ENCODE measurements at places on chromosomes 4 and X.
A peak's percentile ranks its signal among the peaks of the same experiment; 100 is the strongest.

DNA sequence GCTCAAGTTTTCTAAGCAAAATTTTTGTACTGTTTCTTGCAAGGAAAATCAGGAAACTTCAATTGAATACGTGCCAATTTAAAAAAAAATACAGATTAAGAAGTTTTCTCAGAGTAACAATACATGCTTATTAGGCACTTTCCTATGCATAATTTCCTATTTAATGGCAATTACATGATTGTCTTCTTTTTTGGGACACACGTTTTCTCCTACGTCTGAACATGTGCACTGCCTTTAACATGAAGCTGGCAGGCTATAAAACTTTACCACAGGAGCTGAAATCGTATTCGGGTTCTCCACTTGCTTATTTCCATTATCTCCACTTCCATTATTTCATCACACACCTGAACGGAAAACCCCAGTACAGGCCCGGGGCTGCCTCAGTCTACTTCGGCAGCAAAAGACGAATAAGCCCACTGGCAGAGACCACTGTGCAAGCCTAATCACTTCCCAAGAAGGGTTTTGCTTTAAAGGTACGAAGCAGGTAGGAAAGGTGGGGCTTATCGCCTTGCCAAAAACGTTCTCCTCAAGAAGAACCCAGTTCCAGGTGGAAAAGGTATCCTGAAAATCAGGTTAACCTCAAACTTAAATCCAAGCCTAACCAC is 575 bp downstream of the RCHY1 start:
- DNase-seq: no peak

- DNase-seq: no peak
These were observed 7.7 kb downstream of the TLR7 start for GRCh38 chrX:12874581-12874980.

- peak; percentile 19 for DNase-seq
These were observed 24.7 kb upstream of the PBDC1 start for GRCh38 chrX:76148041-76148665.

GRCh38 chrX:100593581-100593980 is 8.8 kb downstream of the TNMD start:
- no peak for DNase-seq

GRCh38 chr4:107987916-107988762 is 1.6 kb upstream of the HADH start:
- DNase-seq: no peak

- DNase-seq: no peak
These were observed 27.1 kb downstream of the CENPE start for GRCh38 chr4:103171006-103171405.

DNA sequence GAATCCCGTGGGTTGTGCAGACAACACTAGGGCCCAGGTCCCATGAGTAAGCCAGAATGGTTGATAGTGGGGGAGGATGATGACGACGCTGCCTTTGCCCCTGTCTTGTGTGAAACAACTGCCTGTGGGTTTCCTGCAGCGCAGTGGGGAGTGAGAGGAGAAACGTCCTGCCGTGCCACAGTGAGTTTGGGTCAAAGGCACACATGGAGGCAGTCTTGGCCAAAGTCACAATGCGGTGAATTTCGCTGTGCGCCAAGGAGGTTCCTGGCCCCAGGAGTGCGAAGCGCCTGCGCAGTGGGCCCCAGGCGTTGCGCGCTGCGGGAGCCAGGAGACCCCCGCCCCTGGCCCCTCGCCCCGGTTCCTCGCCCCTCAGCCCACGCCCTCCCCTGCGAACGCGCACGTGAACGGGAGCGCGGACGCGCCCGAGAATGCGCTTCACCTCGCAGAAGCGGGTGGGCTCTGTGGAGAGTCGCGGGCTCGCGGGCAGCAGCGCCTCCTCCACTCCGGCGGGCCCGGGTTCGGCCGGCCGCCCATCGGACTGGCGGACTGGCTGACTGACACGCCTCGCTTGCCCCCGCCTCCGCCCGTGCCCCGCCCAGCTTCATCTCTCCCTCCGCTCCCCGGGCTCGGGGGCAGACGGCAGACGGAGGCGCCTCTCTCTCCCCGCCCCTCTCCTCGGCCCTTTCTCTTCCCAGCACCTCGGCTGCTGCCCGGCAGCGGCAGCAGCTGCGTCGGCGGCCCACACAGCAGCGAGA is at the start of gene NUDT10:
Gene NUDT10 (plus strand): TSS at position 635 of the 755 bp plus-strand sequence. CDS start 144 bp downstream, outside the sequence.
- no peak for DNase-seq

GRCh38 chr4:182189103-182189878 is 53.9 kb upstream of the TENM3 start:
- peak; percentile 64 for DNase-seq

DNA sequence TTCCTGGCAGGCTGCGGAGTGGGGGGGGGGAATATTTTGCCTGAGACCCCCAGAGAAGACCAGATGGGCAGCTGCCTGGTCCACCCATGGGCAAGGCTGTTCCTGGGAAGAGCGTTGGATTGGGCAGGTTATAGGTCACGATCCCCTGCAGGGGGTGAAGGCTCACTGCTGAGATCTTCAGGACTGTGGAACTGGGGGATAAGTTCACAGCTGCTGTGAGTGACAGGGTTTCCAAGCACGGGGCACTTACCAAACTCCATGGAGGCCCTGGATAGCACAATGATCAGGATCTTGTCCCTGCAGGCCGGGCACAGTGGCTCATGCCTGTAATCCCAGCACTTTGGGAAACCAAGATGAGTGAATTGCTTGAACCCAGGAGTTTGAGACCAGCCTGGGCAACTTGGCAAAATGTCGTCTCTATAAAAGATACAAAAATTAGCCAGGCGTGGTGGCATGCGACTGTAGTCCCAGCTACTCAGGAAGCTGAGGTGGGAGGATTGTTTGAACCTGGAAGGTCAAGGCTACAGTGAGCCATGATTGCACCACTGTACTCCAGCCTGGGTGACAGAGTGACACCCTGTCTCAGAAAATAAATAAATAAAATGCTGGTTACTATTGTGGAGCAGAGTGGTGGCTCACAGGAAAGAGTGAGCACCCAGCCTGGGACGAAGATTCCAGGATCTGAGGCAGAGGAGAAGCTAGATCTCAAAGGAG is 68.0 kb upstream of the HELT start:
- no peak for DNase-seq

DNA sequence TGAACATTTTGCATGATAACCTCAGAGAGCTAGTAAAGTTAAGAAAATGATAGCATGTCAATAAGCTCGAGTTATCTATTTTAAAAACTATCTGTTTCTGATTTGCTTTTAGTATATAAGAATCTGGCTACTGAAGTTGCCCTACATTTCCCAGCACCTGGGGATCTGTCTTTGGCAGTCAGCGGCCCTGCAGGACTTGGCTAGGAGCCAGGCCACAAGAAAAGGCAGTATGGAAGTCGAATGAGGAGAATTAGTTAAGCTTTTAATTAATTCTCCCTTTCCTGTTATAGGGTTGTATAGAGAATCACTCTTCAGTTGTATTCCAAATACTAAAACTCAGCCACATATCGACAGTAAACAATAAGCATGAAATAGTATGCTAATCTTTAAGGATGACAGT is 22.7 kb downstream of the POU4F2 start:
- DNase-seq: no peak

GRCh38 chr4:42330002-42330592 is 67.2 kb upstream of the SHISA3 start:
- no peak for DNase-seq

Measured in HS-5 (cell line).